ENCODE measurements at places on chromosomes 1 and 21. TPM values are rescaled to one million over a fixed set of nuclear protein-coding genes. Genes with fewer than 3 reads are reported as not detected.

DNA sequence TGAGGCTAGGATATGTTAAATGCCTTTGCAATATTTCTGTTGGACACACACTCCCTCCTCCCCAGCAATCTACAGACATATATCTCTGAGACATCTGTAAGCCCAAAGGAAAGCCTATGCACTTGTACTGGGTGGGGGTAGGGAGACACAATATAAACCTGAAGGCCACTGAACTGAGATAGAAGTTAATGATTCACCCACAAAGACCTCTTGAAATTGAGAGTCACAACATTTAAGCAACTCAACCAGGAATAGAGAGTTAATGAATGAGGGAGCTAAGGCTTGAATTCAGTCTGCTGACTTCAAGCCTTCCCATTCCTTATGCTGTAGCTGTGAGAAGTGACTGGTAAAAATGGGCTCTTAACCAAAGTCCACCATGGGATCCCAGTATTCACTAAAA, 5.0 kb downstream of the OR10J1 start:
- H3K27ac ChIP-seq = no peak overlapping the region
- H3K27me3 ChIP-seq = peaks cover 9% of the 10 kb centered on the region
- no peak overlapping the region for H3K4me3 ChIP-seq
- DNase-seq = no peak

DNA sequence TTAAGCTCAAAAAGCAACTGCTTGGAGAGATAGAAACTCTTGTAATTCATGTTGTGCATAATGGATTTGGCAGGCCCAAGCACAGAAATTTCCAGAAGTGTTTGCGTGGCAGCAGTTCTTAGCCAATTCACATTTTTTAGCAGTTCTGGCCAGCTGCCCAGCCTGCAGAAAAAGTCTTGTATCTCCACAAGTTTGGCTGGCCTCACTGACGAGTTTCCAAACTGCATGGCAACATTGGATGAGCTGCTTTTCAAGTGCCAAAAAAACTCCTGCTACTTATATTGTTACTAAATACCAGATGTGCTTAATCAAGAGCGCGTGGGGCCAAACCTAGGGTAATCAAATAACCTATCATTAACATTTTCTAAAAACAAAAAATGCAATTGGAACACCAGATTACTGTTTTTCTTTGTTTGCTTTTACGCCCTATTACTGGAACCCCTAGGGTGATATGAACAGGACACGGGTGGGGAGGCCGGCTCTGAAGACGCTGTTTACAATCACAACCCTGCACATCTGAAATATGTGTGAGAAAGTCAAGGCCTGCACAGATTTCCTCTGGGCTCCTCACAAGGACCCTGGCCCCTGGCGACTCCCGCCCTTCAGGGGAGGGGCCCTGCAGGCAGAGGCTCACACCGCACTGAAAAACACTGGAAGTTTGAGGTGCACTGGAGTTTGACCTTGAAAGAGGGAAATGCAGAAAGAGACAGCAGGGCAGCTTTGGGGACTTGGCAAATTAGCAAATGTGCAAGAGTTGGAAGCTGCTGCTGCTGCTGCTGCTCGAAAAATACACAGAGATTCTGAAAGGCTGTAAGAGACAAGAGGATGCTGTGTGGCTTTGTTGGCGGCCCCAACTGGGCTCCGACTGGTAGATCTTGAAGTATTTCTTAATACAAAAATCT, 55.2 kb upstream of the TARBP1 start:
- no peak overlapping the region for H3K4me3 ChIP-seq
- peaks cover 7% of the 10 kb centered on the region for H3K27me3 ChIP-seq
- H3K27ac ChIP-seq = no peak overlapping the region
- peaks cover 8% of the 10 kb centered on the region for H3K4me1 ChIP-seq
- no peaks in the 10 kb centered on the region for H3K36me3 ChIP-seq

The PHLDA3 gene
- 25.6 TPM for total RNA-seq

The OR2M3 gene
- total RNA-seq = not detected

The ICOSLG gene
- total RNA-seq = 2.6 TPM

The KCNQ4 gene
- total RNA-seq = 0.60 TPM

- peaks cover 2% of the 10 kb centered on the region for H3K36me3 ChIP-seq
- DNase-seq = no peak
- H3K4me3 ChIP-seq = no peak overlapping the region
- no peaks in the 10 kb centered on the region for H3K27me3 ChIP-seq
- no peaks in the 10 kb centered on the region for H3K4me1 ChIP-seq
These were observed 38.6 kb upstream of the SLC35F3 start for GRCh38 chr1:233865902-233866301.

The ATP1B1 gene
- total RNA-seq = 8.1 TPM

Measured in activated T-cell treated with anti-CD3 and anti-CD28 coated beads, Interleukin-2, amount 50 U/mL, for 72 hours (primary cell).